ENCODE measurements at places on chromosomes 3 and 15.

DNA sequence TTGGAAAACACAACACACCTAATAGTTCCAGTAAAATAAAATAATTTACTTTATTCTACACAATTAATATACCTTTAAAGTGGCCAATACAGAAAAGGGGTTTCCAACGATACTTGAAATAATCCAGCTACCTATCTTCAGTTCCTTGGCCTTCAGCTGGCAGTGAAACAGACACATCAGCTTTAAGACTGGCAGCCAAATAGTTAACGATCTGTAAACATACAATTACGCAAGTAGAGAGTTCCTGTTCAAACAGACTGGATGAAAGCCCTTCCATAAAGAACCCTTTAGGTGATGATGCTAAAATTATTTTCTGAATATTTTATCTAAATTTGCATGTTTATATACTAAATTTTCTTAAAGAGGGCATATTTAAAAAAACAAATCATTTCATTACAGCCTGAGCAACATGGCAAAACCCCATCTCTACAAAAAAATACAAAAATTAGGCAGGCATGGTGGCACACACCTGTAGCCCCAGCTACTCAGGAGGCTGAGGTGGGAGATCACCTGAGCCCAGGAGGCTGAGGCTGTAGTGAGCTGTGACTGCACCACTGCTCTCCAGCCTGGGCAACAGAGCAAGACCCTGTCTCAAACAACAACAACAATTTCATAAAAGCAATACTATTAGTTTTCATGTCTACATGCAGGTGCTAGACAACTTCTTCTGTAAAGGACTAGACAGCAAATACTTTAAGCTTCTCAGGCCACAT lies 12.9 kb downstream of the DYNC1LI1 start:
- no peak for DNase-seq

DNA sequence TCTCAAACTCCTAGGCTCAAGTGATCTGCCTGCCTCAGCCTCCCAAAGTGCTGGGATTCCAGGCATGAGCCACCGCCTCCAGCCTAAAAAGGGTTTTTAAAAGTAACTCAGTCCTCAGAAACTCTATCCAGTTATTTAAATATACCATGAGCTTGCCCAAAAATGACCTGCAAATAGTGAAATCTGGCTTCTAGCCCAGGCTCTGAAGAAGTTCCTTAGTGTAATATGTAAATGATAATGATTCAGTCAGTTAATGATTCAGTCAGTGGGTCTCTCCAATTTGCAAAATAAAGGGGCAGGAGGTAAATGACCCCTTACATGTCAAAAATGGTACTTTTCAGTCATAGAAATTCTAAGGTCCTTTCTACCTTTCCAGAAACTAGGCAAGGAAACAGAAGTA lies 28.8 kb downstream of the LRRC2 start:
- no peak for DNase-seq

DNA sequence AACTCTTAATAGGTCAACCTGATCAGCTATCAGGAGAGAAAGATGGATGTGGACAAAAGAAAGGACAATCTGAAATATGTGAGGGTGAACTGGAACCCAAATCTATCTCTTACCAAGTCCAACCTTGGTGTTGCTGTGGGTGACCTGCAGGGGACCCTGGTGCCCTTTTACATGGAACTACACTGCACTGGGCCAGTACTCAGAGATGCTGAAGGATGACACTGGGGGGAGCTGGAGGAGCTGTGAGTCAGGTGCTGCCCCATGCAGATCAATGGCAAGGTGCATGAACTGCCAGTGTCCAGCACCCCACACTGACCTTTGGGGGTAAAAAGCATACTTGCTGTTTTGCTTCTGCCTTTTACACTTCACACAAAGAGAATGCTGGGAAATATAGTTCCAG lies 55.6 kb upstream of the TBC1D5 start:
- DNase-seq = no peak

GRCh38 chr3:125381314-125381713 lies 6.2 kb upstream of the ZNF148 start:
- no peak for DNase-seq

- no peak for DNase-seq
Observed at GRCh38 chr3:75768303-75769017, 16.9 kb downstream of the ZNF717 start.

DNA sequence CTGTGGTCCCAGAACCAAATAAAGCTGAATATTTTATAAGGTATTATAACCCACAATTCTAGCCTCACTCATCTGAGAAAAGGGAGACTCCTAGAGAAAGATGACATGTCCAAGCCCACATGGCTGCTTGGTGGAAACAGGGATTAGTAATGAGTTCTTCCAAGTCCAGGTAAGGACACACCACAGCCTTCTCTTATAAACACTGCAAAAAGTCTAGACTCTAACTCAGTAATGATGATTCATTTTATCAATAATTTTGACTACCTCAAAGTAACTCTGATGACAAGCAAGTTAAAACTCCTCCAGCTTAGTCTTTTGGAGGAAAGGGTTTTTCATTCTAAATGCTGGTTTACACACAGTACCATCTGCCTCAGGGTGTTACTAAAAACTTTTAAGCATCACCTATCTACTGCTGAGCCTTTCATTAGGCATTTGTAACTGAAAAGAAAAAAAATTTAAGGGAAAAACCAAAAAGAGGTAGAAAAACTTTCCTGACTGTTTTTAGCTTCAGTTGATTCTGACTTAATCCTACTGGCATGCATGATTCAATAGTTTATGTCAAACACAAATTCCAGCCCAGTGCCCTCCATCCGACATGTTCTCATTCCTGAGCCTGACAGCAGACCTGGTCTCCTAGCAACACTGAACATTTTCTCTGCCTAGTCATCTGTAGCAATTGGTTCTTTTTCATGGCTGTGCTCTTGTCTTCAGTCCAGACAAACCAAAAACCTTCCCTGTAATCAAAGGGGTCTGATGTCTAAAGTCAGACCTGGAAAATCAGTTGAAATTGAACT lies 43.9 kb downstream of the P3H2 start:
- no peak for DNase-seq

- DNase-seq = no peak
Observed at GRCh38 chr3:188214442-188214841, 60.5 kb downstream of the LPP start.

DNA sequence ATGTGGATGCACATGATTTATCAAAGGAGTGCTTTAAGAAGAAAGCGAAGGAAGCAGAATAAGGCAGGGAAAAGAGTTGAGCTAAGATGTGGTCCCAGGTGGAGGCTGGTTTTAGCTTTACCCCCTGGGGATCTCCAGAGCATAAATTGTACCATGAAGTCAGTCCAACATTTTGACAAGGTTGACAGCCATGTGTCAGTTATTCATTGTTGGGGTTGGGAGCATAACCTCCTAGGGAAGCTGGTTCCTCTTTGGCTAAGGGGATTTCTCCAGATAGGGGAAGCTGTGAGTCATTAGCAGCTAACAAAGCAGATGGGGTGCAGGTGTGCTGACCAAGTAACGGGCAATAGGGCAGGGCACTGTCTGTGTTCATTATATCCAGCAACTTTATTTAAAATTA lies 123.7 kb upstream of the IGSF10 start:
- DNase-seq = no peak

- DNase-seq = no peak
Observed at GRCh38 chr15:40088929-40089755, 19.5 kb downstream of the BMF start.

DNA sequence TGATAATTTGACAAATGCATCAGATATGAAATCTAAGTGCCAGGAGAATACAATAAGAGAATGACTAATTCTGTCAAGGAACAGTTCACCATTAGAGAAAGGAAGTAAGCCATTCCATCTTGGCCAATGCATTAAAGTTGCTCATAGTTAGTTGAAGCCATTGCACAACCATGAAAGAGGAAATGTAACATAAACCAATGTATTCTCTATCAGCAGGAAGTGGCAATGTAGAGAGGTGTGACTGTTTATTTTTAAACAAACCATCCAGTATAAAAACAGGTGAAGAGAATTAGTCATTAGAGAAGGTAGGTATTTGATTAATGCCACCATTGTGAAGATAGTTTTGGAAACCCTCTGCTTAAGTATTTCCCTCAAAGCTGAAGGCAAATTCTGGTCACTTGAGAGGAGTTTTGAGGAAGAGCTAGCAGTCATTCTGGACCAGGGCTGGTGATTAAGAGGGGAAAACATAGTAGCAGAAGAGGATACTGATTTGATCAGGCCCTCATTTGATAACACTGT lies 10.7 kb upstream of the ANXA2 start:
- DNase-seq = no peak

DNA sequence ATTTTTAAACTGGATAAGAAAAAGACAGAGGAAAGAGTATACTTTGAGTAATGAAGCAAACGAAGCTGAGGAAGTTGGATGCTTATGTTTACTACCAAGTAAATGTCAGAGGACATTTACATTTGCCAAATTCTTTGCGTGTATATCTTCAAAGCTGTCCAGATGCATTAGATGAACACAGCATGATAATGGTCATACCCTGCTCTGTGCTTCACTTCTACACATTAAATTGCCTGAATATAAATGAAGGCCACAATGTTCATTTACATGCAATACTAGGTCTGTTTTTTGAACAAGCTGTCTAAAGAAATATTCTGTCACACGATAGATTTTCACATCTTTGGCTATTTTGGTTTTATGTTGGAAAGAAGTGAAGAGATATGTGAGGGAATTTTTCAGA lies 405.8 kb upstream of the ADAMTS9 start:
- no peak for DNase-seq

DNA sequence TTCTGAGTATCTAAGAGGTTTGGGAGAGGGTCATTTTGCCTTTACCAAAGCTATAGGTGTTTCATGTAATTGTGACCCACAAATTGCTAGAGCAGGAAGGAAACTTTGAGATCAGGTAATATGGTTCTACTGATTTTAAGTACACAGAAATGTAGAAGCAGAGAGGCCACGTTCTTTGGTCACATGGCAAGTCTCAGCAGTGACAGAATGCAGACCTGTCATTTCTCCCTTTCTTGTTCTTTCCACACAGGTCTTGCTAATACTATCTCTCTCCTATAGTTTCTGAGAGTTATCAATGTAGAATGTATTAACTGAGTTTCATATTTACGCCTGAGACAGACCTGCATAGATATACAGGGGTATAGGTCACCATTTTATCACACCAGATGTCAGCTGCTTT lies 10.9 kb upstream of the RTP1 start:
- DNase-seq = no peak

DNA sequence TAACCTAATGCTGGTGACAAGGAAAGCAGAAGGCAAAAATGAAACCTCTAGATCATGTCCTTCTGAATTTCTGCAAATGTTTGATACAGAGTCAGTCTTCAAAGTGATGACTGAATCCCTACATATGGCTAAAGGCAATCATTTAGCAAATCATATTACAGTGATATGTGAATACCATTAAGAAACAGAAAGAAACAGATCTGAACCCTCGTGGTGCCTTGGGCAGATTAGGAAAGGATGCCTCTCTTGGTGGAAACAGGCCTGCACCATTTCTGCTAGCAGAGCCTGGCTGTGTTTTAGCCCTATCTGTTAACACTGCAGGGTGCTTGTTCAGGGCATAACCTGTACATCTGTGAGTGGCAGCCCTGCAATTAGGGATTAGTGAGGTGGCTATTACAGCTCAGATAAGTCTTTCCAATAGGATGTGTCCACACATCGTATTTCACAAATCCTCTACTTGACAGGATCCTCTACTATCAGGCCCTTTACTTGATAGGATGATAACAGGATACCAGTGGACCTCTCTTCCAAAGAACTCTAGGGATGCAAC lies 12.1 kb downstream of the SEC22C start:
- DNase-seq = no peak

GRCh38 chr15:98452238-98452637 lies 196.1 kb upstream of the IGF1R start:
- no peak for DNase-seq

GRCh38 chr15:67685008-67685599 lies 140.2 kb upstream of the SKOR1 start:
- DNase-seq = no peak

- no peak for DNase-seq
Observed at GRCh38 chr3:20527368-20527767, 341.4 kb upstream of the SGO1 start.

- no peak for DNase-seq
Observed at GRCh38 chr3:452221-452620, 255.7 kb downstream of the CHL1 start.

- no peak for DNase-seq
Observed at GRCh38 chr3:23055733-23056376, 147.3 kb upstream of the UBE2E2 start.

GRCh38 chr3:14179114-14179465 lies 473 bp downstream of the LSM3 start:
- DNase-seq = no peak

DNA sequence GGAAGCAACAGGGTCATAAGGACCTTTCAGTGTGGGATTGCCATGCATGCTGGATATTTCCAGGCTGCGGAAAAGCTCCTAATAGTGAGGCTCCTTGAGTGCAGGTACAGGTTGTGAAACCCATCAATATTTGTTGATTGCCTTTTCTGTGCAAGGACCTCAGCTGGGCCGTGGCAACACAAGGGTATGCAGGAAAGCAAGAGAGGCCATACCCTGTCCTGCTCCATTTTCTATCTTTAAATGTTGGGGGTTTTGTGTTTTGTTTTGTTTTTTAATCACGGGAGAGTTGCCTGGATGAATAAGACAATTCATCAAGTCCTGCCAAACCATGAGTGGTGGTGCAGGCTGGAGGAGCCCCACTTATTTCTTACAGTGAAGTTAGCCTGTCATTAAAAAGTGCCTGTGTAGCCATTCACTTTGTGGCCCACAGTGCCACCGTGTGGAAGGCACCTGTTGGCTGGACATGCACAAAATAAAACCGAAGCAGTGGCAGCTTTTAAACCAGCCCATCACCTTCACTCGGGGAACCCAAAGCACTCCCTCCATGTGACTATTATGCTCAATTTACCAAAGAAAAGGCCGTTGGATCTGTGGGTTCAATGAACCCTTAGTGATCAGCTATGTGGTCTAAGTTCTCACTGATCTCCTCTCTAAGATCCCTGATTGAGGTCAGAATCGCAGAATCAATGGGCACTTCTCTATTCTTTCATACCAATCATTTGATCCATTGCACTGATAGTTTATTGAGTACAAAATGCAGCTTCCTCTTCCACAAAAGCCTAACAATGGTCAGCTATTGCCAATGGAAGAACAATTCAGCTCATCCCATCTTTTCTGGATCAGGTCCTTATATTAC lies 42.2 kb downstream of the CLDN18 start:
- peak; percentile 27 for DNase-seq

DNA sequence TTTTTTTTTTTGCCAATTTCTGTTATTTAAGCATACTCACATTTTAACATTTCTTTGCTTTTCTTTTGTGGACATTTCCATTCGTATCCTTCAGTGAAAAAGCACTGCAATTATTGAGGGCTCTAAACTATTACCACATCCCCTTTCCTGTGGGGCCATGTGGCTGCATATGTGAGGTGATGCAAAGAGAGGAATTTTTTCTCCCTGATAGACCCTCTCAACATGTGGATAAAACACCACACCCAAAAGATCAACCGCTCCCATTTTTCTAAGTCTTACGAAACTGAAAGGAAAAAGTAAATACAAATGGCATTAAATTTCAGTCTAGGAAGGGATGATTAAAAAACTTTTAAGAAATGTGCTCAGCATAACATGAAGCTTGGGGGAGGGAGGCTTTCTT lies 68.8 kb downstream of the DNAJC13 start:
- DNase-seq = no peak

All from stimulated activated CD4-positive, alpha-beta T cell treated with anti-CD3 and anti-CD28 coated beads, Interleukin-1b, Interleukin-23, amount 100 ng/mL, for 48 hours (primary cell).